ENCODE measurements at places on chromosomes 16 and 17.
A peak's percentile ranks its signal among the peaks of the same experiment; 100 is the strongest.

GRCh38 chr17:71846561-71847110, 274.2 kb upstream of the SOX9 start:
- DNase-seq = no peak

DNA sequence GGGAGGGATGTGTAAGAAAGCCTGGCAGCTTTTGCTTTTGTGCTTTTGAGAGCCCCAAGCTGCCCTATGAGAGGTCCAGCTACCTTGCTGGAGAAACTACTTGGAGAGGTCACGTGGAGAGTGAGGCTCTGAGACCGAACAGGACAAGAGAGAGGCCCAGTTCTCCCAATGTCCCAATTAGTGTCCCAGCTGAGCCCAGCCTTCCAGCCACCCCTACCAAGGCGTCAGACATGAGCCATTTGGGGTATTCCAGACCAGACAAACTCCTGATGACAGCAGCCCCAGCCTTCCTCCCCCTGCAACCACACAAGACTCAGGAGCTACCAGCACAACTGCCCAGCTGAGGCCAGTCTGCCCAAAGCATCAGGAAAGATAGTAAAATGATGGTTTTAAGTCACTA, 35.0 kb downstream of the NKD1 start:
- DNase-seq = no peak

DNA sequence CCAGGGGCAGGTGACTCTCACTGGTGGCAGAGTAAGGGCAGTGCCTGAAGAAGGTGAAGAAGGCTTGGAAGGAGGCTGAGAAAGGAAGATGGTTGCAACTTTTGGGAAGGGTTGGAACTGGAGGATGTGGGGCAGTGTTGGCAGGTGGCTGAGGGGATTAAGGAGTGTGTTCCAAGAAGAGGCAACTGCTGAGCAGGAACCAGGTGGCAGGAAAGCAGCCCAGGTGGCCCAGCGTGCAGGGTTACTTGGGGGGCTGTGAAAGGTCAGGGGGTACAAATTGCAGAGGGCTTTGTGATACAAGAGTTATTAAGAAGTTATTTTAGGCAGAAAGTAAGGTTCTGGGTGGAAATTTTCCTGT, 28.6 kb downstream of the WSCD1 start:
- DNase-seq = no peak

- no peak for DNase-seq
These were observed 50.5 kb upstream of the AMZ2 start for GRCh38 chr17:68197091-68197996.

- peak; percentile 38 for DNase-seq
These were observed 82.3 kb downstream of the ARHGAP23 start for GRCh38 chr17:38510421-38511149.

DNA sequence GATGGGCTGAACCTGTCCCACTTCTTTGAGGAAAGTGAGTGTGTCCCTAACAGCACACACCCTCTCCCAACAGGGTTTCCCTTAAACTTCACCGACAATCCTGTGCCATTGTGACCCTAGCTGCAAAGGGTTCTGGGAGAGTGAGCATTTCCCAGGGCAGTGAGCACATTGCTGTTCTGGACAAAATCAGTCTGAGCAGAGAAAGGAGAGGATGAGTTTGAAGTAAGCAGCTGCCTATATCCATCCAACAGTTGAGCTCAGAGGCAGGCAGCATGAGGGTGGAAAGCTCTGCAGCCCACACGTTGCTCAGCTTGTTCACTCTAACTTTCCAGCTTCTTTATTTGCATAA, 296.5 kb upstream of the MAF start:
- no peak for DNase-seq

DNA sequence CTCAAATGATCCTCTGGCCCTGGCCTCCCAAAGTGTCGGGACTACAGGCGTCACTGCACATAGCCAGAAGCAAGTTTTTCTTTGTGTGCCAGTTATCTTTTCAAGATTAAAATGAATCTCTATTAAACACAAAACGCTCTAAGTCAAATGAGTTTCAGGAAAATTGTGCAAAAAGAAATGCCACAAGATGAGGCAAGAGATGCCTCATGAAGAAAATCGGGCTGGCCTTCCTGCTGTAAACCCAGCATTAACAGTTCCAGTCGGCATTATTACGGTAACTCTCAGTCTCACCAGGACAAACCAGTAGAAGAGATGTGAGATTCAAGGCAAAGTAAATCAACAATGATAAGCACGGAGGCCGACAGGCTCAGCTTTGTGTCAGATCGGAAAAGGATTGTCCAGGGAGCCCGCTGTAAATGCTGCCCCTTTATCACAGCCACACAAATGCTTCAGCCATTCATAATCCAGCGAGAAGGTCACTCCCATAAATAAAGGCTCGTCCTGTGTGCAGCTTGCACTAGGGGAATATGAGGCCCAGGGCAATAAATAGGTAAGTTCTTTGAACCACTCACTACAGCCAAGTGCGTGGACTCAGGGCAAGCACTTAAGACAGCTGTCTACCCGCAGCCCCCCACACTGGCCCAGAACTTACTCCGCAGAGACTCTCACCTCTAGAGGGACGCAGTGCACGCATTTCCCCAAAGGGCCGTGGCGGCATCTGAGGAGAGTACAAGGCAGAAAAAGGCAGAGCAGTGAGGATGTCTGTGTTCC, 27.2 kb downstream of the NPLOC4 start:
- DNase-seq = no peak

GRCh38 chr16:21264571-21265036, 13.5 kb downstream of the CRYM start:
- no peak for DNase-seq

GRCh38 chr17:60103957-60104356, 25.2 kb upstream of the HEATR6 start:
- DNase-seq = no peak

GRCh38 chr17:64264891-64265290, 1.8 kb upstream of the TEX2 start:
- DNase-seq = no peak

- peak; percentile 61 for DNase-seq
These were observed 37.7 kb downstream of the XYLT1 start for GRCh38 chr16:17432901-17433576.

GRCh38 chr16:67146523-67147357, 4.1 kb downstream of the B3GNT9 start:
- no peak for DNase-seq

- DNase-seq = no peak
These were observed 41.8 kb downstream of the TANGO6 start for GRCh38 chr16:68884861-68885720.

GRCh38 chr17:38690386-38690785, 14.7 kb upstream of the MLLT6 start:
- no peak for DNase-seq

GRCh38 chr16:1961651-1962067, 2.3 kb downstream of the NDUFB10 start:
- DNase-seq = no peak

- DNase-seq = no peak
These were observed 29.2 kb downstream of the SOCS3 start for GRCh38 chr17:78330570-78331224.

- peak; percentile 58 for DNase-seq
These were observed 405 bp upstream of the CBLN1 start for GRCh38 chr16:49281843-49282642.

DNA sequence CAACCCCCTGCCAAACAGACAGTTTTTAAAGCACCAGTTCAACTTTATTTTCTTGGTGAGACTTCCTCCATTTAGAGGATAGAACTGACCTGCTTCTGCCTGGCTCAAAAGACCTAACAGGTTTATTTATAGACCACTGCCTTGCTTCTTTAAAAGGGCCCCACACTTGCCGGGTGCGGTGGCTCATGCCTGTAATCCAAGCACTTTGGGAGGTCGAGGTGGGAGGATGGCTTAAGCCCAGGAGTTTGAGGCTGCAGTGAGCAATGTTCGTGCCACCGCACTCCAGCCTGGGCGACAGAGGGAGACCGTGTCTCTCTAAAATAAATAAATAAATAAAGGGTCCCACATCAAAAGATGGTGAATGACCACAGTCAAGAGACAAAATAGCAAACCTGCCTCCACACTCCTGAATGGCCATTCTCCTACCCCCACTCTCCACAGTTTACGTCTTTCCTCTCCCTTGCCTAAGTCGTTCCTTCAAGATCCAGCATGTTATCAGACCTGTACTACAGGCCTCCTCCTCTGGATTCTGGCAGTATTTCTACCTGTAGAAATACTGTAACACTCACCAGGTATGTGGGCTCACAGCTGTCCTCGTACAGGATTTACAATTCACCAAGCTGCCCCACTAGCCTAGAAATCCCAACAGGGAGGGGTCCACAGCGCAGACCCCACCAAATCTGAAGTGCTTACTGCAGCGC, 95.6 kb downstream of the SMG6 start:
- no peak for DNase-seq

DNA sequence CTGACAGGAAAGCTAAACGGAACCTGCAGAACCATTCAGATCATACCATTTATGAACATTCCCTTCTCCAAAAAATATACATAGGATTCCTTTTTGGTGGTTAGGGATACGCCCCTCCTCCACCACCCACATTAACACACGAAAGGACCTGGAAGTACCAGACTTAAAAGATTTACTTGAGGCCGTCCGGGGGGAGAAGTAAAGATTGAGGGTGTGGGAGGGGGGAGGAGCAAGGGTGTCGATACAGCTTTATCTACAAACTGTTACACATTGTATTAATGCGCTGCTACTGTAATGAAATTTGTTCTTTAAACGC, 537 bp downstream of the PALB2 start:
- DNase-seq = no peak

DNA sequence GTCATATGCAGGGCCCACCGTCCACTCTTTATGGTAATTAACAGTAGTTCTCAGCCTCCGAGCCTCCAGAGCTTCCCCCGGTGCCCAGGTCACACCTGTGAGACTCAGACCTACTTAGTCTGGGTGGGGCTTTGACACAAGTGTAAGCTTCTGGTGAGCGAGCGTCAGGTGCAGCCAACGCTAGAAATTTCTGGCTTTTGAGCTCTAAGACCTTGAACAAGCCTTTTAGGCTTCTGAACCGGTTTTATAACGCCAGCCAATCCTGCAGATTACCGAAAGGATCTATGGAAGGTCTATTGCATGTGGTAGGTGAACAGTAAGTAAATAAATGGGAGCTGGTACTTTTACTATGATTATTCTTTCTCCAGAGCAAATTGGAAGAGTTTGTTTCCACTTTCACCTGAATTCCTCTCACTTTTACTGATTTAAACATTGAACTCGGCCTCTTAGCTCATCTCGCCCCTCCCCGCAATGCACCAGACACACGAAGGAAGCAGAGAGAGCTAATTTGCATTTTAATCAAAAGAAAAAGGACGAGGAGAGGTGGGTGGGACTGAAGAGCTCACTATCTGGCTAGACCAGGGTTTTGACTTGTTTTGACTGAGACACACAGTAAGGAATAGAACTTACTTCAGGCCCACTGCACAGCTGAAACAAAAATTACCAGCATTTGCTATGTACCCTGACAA, 47.1 kb downstream of the ABAT start:
- DNase-seq = no peak

DNA sequence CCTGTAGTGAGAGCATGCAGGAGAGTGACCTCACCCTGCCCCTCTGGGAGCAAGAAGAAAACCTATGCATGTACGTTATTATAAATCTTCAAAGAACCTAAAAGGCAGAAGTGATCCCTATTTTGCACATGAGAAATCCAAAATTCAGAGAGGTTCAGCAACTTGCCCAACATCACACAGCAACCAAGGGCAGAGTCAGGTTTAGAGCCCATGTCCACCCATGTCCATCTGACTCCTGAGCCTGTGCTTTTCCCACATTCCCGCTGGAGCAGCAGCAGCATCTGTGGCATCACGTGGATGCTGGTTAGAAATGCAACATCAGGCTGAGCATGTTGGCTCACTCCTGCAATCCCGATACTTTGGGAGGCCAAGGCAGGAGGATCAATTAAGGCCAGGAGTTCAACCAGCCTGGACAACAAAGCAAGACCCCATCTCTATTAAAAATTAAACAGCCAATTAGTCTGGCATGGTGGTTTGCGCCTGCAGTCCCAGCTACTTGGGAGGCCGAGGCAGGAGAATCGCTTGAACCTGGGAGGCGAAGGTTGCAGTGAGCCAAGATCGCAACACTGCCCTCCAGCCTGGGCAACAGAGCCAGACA, 26.3 kb downstream of the METTL22 start:
- no peak for DNase-seq

- peak; percentile 53 for DNase-seq
These were observed 158.5 kb downstream of the PPM1E start for GRCh38 chr17:58913971-58914769.

GRCh38 chr16:65704866-65705265, 583.0 kb upstream of the CDH11 start:
- DNase-seq = no peak

- DNase-seq = peak; percentile 54
These were observed 10.2 kb downstream of the SOCS7 start for GRCh38 chr17:38361694-38362465.

GRCh38 chr16:9378876-9379275, 287.4 kb downstream of the HAPSTR1 start:
- no peak for DNase-seq

DNA sequence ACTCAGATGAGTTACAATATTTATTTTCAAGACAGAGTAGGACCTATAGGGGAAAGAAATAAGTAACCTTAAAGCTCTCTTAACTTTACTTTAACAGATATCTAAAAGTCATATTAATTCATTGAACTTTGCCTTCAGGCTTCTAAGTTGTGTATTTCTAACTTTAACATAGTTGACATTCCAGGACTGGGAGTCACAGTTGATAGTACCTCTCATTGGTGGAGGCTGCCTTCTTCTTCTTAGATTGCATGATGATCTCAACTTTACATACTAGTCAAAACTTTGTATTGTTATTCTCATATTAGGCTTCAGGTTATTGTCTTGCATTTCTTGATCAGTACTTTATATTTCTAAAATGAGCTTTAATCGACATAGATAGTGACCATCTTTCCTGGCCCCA, 350.1 kb upstream of the KIF2B start:
- peak; percentile 7 for DNase-seq

- DNase-seq = peak; percentile 29
These were observed 40.3 kb upstream of the SREBF1 start for GRCh38 chr17:17876959-17877528.

- no peak for DNase-seq
These were observed 87.0 kb downstream of the BMERB1 start for GRCh38 chr16:15521390-15521757.

DNA sequence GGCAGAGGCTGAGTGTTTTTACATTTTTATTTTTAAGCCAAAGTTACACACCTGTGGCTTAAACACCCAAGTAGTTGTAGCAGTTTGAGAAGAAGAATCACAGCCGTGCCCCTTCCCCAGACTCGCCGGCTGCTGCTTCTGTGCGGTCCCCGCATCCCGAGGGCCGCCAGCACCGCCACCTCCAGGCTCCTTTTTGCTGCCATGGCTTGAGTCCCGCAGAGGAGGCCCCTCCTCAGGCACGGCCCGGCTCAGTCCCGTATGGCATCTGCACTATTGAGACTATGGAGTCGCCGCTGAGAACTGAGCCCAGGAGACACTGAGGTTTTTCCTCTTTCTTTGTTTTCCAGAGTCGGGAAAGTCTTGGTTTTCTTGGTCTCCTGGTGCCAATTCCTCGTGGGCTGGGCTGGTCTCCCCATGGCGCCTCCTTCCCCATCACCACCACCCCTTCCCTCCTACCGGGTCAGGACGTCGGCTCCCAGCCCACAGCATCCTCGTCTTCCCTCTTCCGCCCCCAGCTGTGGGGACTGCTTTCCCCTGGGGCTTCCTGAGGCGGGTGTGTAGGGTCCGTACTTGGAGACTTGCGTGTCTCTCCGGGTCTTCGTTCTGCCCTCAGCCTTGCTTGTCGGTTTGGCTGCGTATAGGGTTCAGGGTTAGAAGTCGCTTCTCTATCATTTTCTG, 32.6 kb upstream of the CDH15 start:
- DNase-seq = no peak
